SK-N-SH (cell line): ENCODE measurements at places on chromosomes 1 and 21. TPM values are rescaled to one million over a fixed set of nuclear protein-coding genes. Genes with fewer than 3 reads are reported as not detected.

The PLD5 gene
- 0.08 and 0.11 TPM in 2 replicates for polyA plus RNA-seq

The LRRC41 gene
- 59.3 and 66.0 TPM in 2 replicates for polyA plus RNA-seq

The CYYR1 gene
- polyA plus RNA-seq = not detected in 2 replicates

The TFAP2E gene
- 0.59 and 0.68 TPM in 2 replicates for polyA plus RNA-seq

The ZNF593OS gene
- not detected in 2 replicates for polyA plus RNA-seq

The CDKN2C gene
- polyA plus RNA-seq = 27.0 and 29.4 TPM in 2 replicates

The GBP3 gene
- 8.5 and 13.7 TPM in 2 replicates for polyA plus RNA-seq
